Hippocampal formation (tissue), 2 donors: ENCODE measurements at places on chromosomes 1 and 21.

DNA sequence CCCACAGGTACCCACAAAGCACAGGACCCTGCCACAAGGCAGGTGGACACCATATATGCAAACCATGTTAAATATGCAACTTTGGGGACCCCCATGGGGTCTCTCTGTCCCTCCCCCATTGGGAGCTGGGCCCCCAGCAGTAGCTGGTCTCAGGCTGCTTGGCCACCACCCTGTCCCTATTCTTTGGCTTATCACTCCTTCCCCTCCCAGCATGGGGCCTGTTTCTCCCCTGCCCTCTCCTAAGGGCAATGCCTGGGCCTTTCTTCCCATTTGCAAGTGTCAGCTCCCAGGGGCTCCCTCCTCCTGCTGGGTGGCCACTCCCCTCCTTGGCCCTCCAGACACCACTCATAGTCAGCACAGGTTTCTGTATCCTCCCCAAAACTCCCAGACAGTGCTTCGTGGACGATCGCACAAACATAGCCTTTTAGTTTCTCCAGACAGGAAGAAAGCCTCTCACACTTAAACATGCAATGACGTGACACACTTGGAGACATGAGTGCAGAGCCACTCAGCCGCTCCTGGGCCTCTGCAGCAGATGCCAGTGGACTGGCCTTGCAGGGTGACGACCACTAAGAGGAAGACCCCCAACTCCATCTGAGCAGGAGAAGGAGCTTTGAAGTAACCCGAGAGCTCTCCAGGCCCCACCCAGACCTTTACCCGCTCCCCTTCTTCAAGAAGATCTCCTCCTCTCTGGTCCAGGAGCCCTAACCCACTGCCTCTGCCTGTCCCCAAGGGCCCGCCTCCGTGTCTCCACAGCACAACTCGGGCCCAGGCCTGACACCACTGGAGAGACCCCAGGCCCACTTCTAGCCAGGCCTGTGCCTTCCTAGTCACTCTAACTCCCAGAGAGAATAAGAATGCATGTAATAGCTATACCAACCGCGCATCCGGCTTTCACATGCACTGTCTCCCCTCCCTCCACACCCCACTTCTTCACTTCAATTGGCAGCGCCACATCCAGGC, 22.9 kb downstream of the CITED4 start:
- no peak for DNase-seq

DNA sequence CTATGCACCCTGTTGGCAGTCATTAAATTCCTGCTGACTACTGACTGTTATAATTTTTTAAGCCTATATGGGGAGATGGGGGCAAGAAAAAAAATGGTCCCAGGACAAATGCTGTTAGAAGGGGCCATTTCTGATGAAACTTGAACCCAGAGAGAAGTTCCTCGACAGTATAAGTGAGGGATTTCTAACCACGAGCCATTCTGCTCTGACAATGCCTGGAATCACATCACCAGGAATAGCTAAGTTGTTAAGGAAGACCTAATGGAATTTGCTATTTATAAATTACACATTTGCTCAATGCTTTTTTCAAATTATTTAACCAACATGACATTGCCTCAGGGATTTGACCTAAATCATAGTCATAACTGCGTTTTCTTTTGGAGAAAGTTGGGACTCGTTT, 55.2 kb downstream of the LHX9 start:
- DNase-seq, result no peak

DNA sequence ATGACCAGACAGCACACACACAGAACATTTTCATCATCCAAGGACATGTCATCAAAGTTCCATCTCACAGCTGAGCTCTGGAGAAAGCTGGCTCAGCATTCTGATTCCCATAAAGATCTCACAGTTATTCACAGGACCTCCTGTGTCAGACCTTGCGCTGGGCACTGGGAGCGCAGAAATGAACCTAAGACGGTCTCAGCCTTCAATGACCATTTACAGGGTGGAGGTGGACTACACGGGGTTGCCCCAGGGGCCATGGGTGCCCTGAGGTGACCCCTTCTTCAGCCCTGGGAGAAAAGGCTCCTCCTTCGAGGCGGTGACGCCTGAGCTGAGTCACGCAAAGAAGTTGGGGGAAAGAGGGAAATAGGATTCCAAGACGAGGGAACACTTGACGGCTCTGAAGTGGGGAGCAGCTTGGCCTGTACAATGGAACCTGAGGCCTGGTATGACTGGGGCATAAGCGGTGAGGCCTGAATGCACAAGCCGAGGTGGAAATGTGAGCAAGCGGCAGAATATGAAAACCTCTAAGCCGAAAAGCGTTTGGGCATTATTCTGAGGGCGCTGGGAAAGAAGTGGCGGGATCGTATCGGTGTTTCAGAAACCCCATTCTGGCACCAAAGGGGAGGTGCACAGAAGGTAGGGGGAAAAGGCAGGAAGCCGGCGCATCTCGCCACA, 797 bp downstream of the CC2D1B start:
- DNase-seq, result peak; percentile 39

DNA sequence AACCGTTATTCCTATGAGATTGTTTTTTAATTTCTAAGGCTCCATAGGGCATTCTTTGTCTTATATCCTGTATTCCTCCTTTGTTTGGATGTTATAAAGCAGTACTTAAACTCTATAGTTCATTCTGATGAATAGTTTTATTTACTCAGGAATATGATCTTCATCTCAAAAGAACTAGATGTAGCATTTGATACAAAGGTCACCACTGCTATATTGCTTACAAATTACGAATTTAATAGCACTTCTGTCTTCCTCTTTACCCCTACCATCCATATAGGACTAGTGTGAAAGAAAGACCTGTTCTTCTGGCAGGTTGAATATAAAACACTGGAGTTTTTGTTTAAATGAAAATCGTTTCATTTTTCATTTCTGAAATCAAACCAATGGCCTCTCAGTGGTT, 468.1 kb upstream of the CXADR start:
- DNase-seq, result no peak

- DNase-seq, result no peak
Measured at GRCh38 chr1:24707687-24708086, 37.6 kb upstream of the CLIC4 start.

DNA sequence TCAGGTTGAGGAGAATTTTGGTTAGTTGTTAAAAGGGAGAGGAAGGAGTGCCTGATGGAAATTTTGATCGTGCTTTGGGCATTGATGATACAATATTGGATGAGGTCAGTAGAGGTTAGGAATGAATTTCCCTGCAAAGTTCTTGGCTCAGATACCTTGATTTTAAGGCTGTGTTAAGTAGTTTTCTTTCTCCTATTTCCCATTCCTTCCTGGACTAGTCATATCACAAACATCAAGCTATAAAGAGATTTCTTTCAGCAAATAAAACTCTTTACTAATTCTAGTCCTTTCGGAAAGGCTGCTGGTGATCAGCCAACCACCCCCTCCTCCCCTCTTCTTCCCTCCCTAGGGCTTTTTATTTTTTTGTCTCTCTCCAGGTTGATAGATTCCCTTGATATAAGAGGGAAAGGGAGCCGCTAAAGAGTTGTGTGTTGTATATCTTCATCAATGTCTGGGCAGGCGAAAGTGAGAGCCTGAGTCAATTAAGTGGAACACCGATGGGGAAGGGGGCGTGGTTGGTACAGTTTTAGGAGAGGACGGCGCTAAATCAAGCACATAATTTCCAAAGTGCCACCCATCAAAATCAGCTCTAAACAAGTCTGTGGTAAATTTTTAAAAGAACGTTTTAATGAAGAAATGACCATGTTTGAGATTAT, 100.1 kb upstream of the PLXNA2 start:
- DNase-seq, result no peak

DNA sequence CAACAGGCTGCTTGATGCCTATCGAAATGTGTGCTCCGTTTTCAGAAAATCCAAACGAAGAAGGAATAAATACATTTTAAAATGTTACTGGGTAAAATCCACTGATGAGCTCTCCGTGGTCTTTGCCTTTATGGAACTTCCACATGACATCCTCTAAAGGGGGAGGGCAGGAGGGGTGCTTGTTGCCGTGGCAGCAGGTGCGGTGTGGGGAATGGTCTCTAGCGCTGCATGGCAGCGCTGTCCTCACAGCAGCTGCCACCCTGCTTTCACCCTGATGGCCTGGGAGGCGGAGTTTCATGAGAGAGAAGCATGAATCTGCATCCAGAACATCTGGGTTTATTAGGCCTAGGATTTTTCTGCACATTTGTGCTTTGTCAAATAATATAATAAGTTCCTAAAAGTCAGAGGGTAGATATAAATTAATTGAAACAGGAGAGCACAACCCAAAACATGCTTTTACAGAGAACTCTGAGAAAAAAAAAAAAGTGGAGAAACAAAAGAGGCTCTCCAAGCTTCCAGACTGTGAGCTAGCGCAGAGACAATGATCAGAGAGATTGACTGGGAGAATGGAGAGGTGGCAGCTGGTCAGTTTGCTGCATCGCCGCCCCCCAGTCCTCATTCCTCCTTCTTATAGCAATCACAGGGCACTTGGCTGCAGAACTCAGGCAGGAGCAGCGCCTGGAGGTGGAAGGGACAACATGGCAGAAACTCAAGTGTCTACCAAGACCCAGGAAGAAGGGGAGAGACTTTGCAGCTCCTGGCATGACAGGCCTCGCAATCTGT, 228.6 kb downstream of the DSCAM start:
- DNase-seq, result no peak

DNA sequence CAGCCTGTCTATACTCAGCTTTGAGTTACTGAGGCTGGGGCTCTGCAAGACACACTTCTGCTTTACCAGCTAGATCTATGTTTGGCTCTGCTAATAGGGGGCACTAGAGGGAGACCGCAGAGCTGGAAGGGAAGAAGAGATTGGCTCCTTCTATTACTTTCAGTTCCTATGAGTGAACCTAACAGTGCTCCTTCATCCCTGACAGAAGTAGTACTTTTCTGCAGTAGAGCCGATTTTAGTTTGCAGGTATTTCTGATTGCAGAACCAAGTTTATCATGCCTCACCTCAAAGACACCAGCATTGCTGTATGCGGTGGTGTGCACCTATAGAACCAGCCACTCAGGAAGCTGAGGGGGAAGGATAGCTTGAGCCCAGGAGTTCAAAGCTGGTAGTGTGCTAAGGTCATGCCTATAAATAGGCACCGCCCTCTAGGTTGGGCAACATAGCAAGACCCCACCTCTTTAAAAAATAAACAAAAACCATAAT, 5.7 kb upstream of the ZDHHC18 start:
- DNase-seq, result no peak

- DNase-seq, result no peak
Measured at GRCh38 chr1:182996816-182997215, 26.4 kb upstream of the LAMC1 start.

- no peak for DNase-seq
Measured at GRCh38 chr1:102463328-102463727, 466.6 kb upstream of the OLFM3 start.

DNA sequence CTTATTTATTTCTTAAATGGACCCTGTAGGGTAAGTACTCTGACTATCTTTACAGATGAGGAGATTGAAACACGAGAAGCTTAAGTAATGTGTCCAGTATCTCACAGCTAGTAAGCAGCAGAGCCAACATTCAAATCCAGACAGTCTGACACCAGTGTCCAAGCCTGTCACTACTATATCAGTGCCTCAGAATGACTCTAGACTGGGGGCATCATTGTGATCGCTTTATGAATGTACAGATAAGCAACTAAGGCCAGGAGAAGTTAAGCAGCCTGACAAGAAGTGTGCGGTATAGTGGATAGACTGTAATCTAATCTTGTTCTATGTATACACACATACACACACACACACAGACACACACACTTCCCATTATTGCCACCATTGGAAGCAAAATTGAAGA, 158.7 kb downstream of the NTNG1 start:
- no peak for DNase-seq

DNA sequence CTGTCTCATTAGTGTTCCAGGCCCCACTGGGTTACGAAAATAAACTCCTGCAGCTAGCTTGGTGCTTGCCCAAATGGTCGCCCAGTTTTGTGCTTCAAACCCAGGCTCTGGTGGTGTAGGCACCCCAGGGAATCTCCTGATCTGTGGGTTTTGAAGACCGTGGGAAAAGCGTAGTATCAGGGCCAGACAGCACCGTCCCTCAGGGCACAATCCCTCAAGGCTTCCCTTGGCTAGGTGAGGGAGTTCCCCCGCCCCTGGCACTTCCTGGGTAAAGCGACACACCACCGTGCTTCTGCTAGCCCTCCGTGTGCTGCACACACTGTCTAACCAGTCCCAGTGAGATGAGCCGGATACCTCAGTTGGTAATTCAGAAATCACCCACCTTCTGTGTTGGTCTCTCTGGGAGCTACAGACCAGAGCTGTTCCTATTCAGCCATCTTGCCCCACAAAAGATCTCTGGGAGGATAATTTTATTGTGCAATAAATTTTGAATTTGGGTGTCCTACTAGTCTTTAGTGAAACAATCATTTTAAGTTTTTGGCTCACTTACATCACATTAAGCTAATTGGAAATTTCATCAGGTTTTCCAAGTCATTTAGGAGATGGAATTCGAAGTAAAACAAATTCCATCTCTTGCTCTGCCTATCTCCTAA, 9.4 kb upstream of the SLC25A24 start:
- DNase-seq, result no peak

DNA sequence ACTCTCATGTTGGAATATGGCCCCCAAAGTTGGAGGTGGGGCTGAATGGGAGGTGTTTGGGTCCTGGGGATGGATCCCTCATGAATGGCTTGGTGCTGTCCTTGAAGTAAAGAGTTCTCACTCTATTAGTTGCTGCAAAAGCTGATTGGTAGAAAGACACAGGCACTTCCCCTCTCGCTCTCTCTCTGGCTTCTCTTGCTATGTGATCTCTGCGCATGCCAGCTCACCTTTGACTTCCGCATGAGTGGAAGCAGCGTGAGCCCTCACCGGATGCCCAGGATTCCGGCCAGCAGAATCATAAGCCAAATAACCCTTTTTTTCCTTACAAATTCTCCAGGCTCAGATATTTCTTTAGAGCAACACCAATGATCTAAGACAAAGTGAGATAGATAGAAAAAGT, 20.9 kb upstream of the CCSAP start:
- DNase-seq, result no peak

- DNase-seq, result no peak
Measured at GRCh38 chr1:77265180-77265579, 16.6 kb upstream of the AK5 start.

DNA sequence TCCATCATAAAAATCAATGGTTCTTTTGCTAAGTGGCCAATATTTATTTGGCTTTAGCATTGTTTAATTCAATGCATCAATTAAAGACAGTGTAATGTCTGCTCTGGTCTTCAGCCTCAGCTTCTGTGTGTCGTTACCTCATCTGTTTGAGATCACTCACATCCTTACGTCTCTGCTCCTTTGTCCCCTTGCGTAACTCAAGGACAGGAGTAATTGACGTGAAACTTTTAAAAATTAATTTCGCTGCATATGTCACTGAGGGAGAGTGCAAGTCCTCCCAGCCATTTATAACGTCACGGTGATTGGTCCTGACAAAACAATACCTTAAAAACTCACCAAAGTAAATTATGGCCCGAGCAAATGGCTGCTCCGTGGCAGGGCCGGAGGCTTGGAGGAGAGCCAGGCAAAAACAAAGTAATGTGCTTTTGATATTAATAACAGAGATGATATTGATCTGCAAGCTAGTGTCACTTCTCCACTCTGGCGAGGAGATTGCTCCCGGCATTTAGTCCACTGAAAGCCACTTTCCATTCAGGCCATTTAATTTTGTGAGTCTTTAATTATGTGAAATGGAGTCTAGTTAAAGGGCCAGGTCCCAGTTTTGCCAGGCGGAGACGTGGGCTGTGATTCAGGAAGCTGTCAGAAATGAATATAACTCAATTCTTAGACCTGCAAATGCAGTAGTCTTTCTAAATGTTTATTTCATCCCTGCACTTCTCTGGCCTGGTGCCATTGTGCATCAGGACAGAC, 150.9 kb upstream of the POU3F1 start:
- DNase-seq, result no peak
